ENCODE measurements at places on chromosomes 16 and 17.

DNA sequence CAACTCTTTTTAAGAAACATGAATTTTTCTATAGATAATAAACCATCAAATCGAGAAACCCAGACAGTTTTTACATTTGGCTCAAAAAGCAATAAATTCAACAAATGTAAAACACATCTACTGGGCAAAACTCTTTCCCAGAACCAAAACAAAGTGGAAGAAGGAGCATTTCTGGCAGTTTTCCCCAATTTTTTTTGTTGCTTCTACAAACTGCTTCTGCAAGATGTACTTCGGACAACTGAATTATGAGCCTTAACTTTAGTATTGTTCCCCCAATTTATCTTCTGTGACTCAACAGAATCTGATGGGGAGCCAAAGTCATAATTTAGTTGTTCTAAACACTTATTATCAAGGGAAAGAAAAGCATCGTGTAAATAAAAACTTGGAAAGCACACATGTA, 1047.2 kb downstream of the CDH11 start:
- DNase-seq: no peak

DNA sequence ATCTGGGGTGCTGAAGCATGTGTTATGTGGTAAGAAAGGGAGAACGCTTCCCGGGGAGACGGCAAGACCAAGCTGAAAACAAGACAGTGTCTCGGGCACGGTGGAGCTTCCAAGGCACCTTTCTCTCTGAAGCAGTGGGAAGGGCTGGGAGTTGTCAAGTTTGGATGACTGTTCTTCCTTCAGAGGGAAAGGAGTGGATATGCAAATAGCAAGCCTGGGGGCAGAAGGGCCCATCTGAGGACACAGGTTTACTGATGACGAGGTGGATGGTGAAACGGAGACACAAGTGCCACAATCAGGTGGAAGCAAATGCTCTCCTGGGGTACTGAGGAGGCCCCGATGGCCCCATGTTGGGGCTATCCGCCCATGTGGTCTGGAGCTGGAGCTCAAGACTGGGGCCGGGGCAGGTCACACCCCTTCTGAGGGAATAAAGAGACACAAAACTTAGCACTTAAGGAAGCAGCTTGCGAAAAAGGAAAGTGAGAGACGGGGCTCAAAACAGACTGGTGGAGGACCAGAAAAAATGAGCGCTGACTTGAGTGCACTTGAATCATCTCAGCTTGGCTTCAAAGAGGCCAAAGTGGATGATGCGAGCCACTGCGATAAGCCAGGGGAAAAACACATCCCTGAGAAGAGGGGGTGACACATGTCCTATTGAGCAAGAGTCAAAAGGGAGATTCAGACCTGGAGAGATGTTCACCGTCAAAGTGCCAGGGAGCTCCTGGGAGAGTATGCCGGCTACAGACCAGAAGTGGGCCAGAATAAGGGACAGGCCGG, 34.8 kb upstream of the MTSS2 start:
- DNase-seq: no peak

DNA sequence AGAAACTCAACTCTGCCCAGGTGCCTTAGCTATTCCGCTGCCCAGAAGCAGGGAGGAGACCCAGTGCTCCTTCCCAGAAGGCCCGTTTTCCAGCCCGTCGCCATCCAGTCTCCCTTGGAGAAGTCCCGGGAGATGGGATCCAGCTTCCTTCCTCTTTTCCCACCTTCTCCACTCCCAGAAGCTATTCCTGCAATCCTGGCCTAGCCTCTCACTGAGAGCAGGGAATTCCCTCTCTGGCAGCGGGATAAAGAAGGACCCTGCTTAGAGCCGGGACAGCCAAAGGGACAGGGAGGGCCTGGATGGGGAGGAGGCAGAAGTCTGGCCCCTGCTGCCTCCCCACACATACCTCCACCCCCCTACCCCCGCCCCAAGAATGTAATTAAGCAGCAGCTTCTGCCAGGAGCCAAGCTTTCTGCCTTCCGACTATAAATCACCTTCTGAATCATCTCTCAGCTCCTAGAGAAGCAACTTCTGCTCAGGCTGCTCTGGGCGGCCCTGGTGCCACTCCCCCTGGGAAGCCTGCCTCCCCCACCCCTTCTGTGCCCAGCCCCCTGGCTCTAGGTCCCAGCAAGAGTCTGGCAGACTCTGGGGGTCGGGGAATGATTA, 6.4 kb downstream of the WNT3 start:
- no peak for DNase-seq

DNA sequence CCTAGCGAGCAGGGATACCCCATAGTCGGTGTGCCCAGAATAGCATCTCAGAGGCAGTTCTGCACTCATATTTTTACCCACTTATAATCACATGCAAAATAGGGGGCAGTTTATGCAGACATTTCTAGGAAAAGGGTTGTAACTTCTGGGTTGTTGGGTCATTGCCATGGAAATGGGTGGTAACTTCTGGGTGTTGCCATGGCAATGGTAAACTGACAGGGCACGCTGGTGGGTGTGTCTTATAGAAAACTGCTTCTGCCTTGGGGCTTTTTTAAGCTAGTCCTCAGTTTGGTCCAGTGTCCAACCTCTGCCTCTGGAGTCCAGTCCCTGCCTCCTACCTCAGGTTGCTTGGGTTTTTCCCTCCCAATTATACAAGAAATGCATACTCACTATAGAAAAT, 7.4 kb upstream of the SPAG9 start:
- DNase-seq: no peak

- no peak for DNase-seq
These were observed 37.5 kb downstream of the IL21R start for GRCh38 chr16:27439271-27440018.

DNA sequence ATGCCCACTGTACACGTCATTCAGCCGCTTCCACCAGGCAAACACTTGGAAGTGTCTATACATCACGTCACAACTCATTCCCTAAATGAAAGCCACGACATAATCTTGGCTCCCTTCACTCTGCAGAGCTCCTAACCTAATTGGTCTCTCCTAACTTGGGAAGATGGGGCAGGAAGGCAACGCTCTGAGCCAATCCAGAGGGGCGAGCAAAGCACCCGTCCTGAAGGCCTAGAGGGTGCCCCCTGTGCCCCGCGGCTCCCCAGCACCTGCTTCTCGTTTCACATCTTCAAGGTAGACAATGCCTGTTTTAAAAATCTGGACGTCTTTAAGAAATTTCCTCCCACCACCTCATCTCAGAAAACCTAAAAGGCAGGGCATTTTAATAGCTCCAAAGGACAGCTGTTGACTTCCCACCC, 1.0 kb downstream of the CSNK2A2 start:
- DNase-seq: no peak

GRCh38 chr16:70576431-70577255, 53.0 kb downstream of the SF3B3 start:
- no peak for DNase-seq

DNA sequence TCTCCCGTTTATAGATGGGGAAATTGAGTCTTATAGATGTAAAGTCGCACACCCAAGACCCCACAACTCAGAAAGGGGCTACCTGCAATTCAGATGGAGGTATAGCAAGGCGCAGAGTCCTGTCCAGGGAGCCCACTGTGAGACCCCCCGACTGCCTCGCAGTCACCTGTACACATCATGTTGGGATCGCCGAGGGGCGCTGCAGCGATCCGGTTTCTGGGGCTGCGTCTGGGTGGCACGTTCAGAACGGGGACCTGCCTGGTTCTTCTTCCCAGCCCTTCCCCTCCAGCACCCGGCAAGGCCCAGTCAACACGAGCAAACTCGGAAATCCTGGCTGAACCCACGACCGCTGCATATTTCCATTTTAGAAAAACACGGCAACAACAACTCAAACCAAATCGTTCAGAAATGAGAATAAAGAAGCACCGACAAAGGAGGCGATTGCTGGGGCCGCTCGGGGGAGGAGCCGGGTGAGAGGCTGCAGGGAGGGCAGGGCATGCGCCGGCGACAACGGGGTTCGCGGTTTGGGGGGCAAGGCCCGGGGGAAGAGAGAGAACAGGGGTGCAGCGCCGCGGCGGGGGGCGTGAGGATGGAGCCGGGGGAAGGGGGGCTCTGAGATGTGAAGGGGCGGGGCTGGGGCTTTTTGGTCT, 643 bp downstream of the HSDL1 start:
- DNase-seq: no peak

Measured in cortex of kidney (tissue), 1 donor.